ENCODE measurements at places on chromosomes 7 and 10. TPM values are rescaled to one million over a fixed set of nuclear protein-coding genes. Genes with fewer than 3 reads are reported as not detected.
A peak's percentile ranks its signal among the peaks of the same experiment; 100 is the strongest.

Gene PSMG3
- total RNA-seq: 63.6 TPM

Gene RARRES2
- 8.0 TPM for total RNA-seq

Gene FAM131B
- 0.76 TPM for total RNA-seq

Gene SCART1
- total RNA-seq: 0.06 TPM

Gene EEPD1
- total RNA-seq: 6.1 TPM

Gene AKR1D1
- not detected for total RNA-seq

DNA sequence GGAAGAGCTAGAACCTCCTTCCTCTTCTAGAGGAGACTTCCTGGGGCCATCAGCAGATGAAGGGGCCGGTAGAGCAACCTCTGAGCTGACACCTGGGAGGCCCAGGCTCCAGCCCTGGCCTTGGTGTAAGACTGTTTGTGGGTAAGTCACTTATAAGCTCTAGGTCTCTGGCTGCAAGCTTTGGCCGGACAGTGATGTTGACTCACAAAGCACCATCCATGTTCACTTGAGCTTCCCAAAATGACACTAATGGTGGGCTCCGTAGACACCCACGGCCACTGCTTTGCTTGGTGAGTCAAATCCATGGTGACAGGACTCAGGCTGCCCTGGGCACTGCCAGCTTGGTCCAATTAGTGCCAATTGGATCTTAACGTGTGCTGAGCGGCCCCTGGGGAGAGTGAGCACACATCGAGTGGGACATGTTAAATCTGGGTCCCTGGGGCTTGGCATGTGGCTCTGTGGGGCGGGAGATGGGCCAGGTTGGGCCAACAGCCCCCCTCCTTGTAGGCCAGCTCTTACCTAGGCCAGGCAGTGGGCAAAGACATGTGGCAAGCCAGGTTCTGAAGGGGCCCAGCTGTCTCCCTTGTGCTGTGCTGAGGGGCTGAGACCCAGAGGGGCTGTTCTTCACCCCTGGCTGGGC is 16.7 kb downstream of the NEURL1 start:
- no peaks in the 10 kb centered on the region for H3K36me3 ChIP-seq
- H3K27ac ChIP-seq: no peak overlapping the region
- no peak overlapping the region for H3K4me3 ChIP-seq
- H3K4me1 ChIP-seq: no peaks in the 10 kb centered on the region

DNA sequence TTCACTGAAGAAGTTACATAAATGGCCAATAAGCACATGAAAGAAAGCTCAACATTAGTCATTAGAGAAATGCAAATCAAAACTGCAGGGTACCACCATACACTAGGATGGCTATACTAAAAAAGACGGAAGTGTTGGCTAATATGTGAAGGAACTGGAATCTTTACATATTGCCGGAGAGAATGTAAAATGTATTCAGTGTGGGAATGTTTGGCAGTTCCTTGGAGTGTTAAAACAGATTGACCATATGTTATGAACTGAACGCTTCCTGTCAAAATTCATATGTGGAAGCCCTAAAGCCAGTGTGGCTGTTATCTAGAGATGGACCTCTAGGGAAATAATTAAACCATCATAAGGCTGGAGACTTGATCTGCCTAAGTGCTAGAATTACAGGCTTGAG is 33.1 kb downstream of the SUV39H2 start:
- peaks cover 10% of the 10 kb centered on the region for H3K36me3 ChIP-seq
- no peak overlapping the region for H3K4me3 ChIP-seq
- H3K4me1 ChIP-seq: no peaks in the 10 kb centered on the region
- no peaks in the 10 kb centered on the region for H3K27me3 ChIP-seq
- no peak for DNase-seq
- no peak overlapping the region for H3K27ac ChIP-seq

GRCh38 chr7:48832303-48832845 is 92.0 kb upstream of the CDC14C start:
- no peaks in the 10 kb centered on the region for H3K27me3 ChIP-seq
- no peak overlapping the region for H3K4me3 ChIP-seq
- no peak for DNase-seq
- no peak overlapping the region for H3K27ac ChIP-seq
- H3K4me1 ChIP-seq: no peaks in the 10 kb centered on the region

- H3K4me3 ChIP-seq: no peak overlapping the region
- H3K36me3 ChIP-seq: no peaks in the 10 kb centered on the region
- no peak for DNase-seq
- no peaks in the 10 kb centered on the region for H3K27me3 ChIP-seq
- H3K27ac ChIP-seq: no peak overlapping the region
- no peaks in the 10 kb centered on the region for H3K4me1 ChIP-seq
Observed at GRCh38 chr10:23461557-23461956, 22.7 kb downstream of the OTUD1 start.

DNA sequence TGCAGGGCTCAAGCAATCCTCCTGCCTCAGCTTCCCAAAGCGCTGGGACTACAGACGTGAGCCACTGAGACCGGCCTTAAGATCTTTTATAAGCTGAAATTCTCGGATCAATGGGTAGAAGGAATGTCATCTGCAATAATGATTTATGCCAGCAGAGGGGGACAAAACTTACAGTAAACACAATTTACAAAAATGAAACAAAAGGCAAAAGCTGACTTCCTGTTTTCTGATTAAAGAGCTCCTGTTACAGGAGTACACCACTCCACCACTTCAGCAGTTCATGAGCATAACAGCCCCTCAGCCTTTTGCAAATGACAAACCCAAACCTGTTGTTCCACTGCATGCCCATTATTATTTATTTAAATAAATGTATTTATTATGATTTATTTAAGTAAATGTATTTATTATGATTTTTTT is 88.5 kb upstream of the ATP6V0A4 start:
- no peaks in the 10 kb centered on the region for H3K4me1 ChIP-seq
- H3K36me3 ChIP-seq: no peaks in the 10 kb centered on the region
- no peaks in the 10 kb centered on the region for H3K27me3 ChIP-seq
- DNase-seq: no peak
- no peak overlapping the region for H3K27ac ChIP-seq

DNA sequence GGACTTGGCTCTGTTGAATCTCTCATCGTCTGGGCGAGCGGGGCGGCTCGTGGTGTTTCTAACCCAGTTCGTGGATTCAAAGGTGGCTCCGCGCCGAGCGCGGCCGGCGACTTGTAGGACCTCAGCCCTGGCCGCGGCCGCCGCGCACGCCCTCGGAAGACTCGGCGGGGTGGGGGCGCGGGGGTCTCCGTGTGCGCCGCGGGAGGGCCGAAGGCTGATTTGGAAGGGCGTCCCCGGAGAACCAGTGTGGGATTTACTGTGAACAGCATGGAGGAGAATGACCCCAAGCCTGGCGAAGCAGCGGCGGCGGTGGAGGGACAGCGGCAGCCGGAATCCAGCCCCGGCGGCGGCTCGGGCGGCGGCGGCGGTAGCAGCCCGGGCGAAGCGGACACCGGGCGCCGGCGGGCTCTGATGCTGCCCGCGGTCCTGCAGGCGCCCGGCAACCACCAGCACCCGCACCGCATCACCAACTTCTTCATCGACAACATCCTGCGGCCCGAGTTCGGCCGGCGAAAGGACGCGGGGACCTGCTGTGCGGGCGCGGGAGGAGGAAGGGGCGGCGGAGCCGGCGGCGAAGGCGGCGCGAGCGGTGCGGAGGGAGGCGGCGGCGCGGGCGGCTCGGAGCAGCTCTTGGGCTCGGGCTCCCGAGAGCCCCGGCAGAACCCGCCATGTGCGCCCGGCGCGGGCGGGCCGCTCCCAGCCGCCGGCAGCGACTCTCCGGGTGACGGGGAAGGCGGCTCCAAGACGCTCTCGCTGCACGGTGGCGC is at the start of gene EN2:
TSS of gene EN2 (plus strand) at position 19 of the 767 bp plus-strand sequence. CDS start at position 268, 249 bp downstream.
- peak within 1 kb of the TSS; percentile 51 for H3K4me3 ChIP-seq
- no peaks in the 10 kb centered on the region for H3K36me3 ChIP-seq
- peaks cover 39% of the 10 kb centered on the region for H3K4me1 ChIP-seq
- H3K27me3 ChIP-seq: peaks cover 86% of the 10 kb centered on the region

DNA sequence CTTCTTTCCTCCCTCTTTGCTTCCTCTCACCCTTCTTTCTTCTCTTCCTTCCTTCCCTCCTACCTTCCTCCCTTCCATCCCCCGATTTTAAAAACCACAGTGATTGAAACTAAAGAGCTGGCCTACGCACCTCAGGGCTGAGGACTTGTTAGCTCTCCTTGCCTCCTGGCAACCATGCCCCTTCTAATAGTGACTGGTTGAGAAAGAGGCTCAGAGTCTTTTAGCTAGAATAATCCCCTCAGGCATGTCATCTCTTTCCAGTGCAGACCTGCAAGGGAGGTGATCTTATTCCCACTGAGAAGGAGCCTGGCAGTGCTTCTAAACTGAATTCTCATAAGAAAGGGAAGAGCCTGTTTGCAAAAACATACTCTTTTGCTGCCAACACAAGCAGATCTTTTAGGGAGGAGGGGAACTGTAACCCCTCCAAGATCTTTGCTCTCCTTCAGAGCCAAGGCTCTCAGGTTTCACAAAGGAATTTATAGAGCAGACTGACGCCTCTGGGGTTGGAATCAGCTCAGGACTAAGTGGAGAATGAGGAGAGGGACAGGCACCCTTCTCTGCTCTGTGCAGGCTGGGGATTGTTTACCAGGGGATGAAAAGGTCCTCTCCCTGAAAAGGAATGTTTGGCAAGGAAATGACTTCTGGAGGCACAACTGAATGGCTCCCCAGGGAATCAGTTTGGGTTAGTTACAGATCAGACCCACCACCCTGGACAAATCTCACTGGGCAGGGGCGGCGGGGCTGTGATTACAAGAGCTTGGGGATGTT is 9.4 kb upstream of the ANKRD1 start:
- H3K4me3 ChIP-seq: no peak overlapping the region
- H3K27me3 ChIP-seq: no peaks in the 10 kb centered on the region
- DNase-seq: no peak

DNA sequence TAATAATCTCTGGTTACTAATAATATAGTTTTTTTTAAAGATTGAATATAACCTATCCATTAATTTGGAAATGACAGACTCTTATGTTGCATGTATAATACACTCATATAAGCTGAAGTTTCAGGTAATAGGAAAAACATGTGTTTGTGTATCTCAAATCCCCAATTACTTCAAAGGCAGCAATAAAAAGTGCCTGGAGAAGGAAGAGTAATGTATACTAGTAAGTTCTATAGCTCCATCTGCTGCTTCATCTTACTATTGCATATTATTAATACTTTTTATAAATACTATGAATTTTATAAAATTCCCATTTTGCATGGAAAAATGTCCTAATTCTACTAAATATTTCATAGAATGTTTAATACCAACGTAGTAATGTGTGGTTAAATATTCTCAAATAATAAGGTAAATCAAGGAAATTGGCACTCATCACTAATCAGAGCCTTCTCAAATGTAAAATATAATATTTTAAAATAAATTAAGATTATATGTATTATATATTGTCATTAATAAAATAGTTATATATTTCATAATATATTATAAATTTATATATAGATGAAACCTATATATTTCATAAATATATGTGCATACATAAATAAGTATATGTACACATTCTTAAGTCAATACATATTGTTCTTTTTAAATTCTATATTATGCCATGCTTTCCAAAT is 311.9 kb downstream of the HGF start:
- H3K4me3 ChIP-seq: no peak overlapping the region
- H3K27me3 ChIP-seq: no peaks in the 10 kb centered on the region
- H3K27ac ChIP-seq: no peak overlapping the region
- no peaks in the 10 kb centered on the region for H3K36me3 ChIP-seq
- no peak for DNase-seq

DNA sequence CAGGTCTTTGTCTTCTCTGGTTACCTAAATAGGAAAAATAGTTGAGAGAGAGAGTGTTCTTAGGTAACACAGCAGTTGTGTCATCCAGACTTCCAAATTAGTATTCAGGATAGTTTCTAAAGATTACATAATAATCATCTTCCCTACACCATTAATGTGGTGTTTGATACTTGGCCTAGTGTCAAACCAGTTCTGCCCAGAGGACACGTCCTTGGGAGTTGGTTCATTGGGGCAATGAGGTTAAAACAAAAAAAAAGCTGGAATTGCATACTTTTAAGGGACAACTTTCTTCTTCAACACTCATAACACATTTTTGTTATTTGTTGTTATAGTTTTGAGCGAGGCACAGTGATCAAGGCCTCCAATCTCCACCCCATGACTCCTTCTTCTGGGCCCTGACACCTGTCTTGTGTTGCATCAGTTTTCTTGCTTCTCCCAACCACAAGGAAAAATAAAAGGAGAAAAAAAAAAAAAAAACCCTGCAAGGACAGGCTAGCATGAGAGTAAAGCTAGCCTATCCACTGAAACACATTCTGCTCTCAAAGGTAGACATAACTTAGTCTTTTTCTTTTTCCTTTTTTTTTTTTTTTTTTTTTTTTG is 28.8 kb downstream of the STN1 start:
- no peak overlapping the region for H3K4me3 ChIP-seq
- peaks cover 84% of the 10 kb centered on the region for H3K4me1 ChIP-seq
- no peak for DNase-seq
- peak overlapping the region; percentile 90 for H3K27ac ChIP-seq

DNA sequence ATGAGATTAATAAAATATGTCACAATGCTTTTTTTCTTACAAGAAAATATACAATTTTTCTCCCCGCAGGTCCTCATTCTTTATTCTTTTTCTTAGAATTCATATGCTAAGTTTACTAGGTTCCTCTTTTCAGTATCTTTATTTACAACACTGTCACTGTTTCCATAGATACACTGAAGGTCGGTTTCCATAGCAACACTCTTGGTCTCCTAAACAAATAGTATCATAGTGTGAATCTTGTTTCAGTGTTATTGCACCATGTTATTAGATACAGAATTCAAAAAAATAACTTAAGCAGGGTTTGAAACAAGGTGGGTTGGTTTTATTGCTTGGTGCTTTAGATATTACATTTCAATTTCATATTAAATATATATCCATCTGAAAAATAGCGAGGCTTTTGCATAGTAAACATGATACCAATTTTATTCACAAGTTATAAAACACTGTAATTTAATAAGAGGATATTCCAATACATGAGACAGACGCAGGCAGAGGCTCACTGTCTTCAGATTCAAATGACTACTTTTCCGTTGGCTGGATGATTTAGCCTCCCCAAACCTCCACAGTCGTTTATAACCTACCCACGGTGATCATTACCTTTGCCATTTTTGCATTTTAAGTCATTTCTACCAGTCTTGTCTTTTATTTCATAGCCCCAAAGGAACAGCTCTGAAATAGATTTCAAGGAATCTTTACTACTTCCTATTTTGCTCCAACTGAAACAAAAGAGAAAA is 88.9 kb upstream of the KLF6 start:
- peaks cover 31% of the 10 kb centered on the region for H3K4me1 ChIP-seq
- H3K4me3 ChIP-seq: no peak overlapping the region
- peak overlapping the region; percentile 70 for H3K27ac ChIP-seq
- H3K27me3 ChIP-seq: no peaks in the 10 kb centered on the region

DNA sequence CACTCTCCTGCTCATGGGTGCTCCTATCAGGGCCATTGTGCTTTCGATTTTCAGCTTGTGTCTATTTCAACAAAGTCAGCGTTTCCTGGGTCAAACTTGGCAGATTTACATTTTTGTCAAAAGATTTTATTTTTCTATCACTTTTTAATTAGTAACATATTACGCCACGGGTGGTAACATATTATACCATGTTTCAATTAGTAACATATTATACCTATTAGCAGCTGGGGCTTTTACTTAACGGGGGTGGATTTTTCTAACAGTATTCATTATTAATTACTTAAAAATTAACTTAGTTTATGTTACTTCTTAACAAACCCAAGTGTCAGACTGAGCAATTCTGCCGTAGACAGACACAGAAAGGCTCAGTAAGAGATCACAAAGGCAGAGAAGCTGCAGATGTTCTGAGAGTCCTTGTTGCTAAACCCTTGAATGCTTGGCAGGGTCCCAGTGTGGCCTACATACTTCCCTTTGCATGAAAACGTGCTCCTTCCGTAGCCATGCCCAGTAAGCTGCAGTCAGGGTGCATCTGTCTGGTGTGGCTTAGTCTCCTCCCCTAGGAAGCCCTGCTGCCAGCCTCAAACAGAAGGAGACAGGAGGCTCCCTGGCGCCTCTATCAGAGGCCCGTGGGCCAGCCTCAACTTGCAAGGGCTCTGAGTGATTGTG is 263.1 kb upstream of the CXCL12 start:
- no peak for DNase-seq
- H3K27me3 ChIP-seq: no peaks in the 10 kb centered on the region
- no peaks in the 10 kb centered on the region for H3K36me3 ChIP-seq
